ENCODE measurements at places on chromosomes 16 and 17. TPM values are rescaled to one million over a fixed set of nuclear protein-coding genes. Genes with fewer than 3 reads are reported as not detected.

GRCh38 chr17:3805581-3805980, 4.6 kb upstream of the ITGAE start:
- DNase-seq, result no peak

The TMIGD1 gene
- not detected for total RNA-seq

- no peak for DNase-seq
Observed at GRCh38 chr16:997440-998051, 16.0 kb downstream of the SOX8 start.

- no peak for DNase-seq
Observed at GRCh38 chr16:78768226-78768625, 668.8 kb downstream of the WWOX start.

DNA sequence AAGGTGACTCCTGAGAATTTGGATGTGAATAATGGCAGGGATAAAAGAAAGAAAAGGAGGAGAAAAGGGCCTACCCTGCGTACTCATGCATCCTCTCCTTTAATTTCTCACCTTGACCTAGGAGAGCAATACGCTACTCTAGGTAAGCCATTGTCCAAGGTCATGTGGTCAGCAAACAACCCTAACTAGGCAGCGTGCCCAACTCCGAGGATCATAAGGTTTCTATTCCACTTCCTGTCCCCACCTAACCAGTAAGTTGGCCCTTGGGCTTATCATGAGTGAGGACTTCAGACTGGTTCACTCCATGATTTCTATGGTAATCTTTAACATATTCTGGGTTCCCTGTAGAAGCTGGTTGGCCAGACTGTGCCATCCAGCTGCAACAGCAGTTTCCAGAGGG, 315.1 kb upstream of the CCL2 start:
- DNase-seq, result no peak

GRCh38 chr17:74452033-74452840, 14.2 kb upstream of the CD300A start:
- DNase-seq, result no peak

DNA sequence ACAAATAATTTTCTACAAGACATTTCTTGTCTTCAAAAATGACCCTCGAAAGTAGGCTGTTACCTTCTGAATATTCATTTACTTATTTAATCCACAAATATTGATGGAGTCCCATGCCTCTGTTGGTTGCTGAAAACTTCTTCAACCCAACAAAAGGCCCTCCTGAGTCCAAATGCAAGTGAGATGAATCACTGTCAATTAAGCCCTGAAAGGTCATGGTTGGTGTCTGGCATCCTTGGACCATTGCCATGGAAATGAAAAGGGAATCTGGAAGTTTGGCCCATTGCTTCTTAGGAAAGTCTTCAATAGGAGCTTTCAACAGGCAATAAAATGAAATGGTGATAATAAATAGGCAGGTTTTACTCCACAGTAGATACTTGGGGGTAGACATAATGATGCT, 364.7 kb upstream of the DYNLRB2 start:
- no peak for DNase-seq

The STUB1 gene
- 38.2 TPM for total RNA-seq

DNA sequence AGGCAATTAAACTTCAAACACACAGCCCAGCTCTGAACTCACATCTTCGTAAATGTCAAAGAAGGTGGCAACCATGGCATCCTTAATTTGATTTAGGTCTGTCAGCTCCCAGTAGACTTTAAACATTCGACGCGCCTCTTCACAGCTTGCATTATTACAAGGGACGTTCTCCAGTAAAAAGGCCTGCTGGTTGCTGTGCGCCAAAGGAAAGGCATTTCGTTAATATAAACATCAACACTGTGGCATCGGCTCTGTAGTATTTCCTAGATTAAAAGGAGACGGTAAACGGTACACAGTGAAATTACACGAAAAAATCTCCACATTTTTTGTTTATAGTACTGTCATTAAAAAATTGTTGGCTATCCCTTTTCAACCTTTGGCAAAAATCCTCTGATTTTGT, 116.8 kb upstream of the NETO2 start:
- DNase-seq, result no peak

- no peak for DNase-seq
Observed at GRCh38 chr17:45426561-45426960, 6.1 kb downstream of the ARHGAP27 start.

DNA sequence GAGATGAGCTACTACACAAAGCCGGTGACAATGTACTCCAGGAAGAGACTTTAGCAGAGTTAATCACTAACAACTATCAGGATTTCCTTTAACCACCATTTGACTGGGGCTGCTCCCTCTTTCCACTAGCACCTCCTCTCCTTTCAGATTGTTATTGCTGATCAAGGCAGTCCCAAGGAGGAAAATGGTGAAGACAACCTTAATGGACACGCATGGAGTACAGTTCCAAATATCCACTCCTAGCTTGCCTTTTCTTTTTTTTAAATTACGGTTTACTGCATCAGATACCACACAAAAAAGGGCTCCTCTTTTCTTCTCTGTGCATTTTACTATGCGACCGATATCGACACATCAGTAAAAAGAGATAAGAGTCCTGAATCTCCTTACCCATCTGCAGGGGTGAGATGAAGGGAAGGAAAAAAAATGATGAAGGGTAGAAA, 30.9 kb downstream of the FAM222B start:
- no peak for DNase-seq

DNA sequence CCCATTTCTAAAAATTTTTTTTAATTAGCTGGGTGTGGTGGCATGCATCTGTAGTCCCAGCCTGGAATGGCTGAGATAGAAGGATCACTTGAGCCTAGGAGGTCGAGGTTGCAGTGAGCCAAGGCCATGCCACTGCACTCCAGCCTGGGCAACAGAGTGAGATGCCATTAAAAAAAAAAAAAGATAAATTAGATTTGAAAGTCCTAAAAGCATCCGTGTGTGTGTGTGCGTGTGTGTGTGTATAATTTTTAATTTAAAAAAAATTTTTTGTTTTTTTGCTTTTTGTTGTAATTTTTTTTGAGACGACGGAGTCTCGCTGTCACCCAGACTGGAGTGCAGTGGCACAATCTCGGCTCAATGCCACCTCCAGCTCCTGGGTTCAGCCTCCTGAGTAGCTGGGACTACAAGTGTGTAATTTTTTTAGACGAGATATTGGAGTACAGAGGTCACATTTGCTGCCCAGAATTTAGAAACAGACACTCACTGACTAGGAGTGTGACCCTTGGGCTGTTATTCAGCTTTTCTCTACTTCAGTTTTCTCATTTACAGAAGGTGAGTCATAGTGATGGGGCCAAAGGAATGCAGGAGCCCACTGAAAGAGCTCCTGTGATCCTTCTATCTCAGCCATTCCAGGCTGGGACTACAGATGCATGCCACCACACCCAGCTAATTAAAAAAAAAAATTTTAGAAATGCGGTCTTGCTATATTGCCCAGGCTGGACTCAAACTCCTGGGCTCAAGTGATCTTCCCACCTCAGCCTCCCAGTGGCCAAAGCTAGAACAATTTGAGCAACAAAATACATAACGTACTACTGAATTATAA, 25.5 kb upstream of the TBX4 start:
- DNase-seq, result no peak

DNA sequence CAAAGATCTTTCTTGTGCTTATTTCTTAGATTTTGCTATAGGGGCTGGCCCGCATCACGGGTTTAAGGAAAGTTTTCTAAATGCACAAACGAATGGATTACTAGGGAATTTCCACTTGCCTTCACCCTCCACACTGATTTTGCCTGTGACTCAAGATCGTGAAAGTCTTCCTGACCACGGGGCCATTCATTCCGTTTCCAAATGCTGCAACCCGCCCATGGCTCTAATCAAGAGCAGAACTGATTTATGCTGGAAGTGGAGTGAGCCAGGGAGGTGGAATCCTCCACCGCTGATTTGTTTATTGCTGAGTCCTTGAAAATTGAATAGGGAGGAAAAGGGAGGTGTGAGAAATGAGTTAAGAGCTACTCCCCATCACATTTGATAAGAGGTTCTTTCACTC, 52.4 kb downstream of the CA10 start:
- no peak for DNase-seq

DNA sequence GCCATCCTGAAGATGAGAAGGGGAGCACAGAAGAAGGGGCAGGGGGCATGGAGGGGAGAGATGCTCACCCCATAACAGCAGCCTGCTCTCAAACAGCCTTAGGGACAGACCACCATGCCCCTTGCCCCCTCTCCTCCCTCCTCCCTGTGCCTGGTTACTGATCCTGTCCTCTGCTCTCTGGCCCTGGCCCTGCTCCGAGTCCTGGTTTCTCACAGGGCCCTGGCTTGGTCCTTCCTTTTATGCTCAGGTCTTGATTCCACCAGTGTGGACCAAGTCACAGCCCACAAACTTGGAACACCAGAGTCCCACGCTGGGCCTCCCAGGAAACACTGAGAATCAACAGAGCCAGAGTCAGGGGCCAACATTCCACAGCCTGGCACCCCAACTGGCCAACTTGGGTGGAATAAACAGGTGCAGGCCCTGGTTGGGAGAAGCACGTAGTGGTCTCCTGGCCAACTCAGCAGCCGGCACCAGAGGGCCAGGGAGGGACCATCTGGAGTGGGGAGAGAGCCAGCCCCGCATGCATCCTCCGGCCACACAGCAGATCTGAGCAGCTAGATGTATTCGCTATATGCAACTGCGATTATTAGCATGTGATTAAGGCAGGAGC, 44.9 kb upstream of the CDC42EP4 start:
- DNase-seq, result no peak

GRCh38 chr17:76480632-76481031, 13.2 kb downstream of the AANAT start:
- no peak for DNase-seq
